Heart left ventricle (tissue), 16 donors: ENCODE measurements at places on chromosomes 12 and 14. TPM values are rescaled to one million over a fixed set of nuclear protein-coding genes. Genes with fewer than 3 reads are reported as not detected.

DNA sequence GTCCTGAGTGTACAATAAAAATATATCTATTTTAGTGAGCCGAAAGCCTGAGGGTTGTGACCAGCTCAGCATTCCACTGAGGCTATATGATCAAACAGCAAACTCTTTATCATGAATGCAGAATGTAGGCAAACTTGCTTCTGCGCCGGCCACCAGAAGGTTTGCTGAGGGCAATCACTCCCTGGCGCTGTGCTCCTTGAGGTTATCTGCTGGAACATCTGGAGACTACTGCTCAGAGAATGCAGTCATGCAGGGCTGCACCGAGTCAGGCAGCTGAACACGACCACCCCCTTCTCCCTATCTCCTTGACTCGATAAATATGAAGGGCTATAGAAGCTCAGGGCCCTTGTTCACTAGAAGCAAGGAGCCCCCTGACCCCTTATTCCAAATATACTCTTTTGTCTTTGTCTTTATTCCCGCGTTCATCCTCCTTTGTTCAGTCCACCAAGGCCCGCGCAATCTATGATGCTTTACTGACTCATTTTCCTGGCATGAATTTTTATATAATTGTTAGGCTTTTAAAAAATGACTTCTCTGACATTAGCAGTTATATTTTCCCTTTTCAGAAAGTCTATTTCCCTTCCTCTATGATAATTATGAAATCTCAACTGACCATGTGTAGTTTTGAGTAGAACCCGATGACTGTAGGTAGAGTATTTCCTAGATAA lies 1089.3 kb downstream of the SLC16A7 start:
- no peak for DNase-seq

GRCh38 chr14:67167420-67168109 lies 21.7 kb upstream of the GARIN2 start:
- no peak for DNase-seq

Gene SERPINA1
- total RNA-seq, result 53.4 TPM

Gene CDCA4
- 2.9 TPM for total RNA-seq

DNA sequence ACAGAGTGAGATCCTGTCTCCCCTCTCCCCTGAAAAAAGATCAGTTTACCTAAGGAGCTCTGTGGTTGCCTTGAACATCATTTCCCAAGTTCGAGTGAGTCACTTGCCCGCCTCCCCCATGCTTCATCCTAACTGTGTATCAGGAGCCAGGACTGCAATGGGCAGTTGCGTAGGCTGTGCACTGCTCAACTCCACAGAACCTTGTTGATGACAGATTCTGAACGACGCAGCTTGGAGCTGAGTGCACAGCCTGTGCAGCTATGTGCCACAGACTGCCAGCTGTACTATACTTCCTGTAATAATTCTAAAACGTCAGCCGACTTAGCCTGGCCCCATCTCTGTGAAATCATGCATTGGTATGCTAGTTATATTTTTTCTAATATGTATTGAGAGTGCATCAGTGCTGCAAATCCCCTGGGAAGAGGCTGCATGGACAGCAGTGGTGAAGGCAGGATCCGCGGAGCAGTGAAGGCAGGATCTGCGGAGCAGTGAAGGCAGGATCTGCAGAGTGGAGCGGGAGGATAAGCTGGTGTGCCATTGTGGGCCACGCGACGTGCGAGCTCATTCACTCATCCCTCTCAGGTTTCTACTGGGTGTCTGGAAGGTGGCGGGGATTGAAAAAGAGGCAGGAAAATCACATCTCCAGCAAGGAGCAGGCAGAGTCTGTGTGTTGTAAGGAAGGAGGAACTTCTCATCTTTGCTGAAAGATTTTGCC lies 80.8 kb downstream of the GALNT9 start:
- DNase-seq, result no peak

GRCh38 chr12:112131686-112132085 lies 6.3 kb downstream of the TRAFD1 start:
- no peak for DNase-seq
